Peyer's patch (tissue), 4 donors: ENCODE measurements at places on chromosomes 2 and 18. TPM values are rescaled to one million over a fixed set of nuclear protein-coding genes. Genes with fewer than 3 reads are reported as not detected.

Gene PIEZO2
- 5.0 TPM for total RNA-seq

- no peak for DNase-seq
- H3K27me3 ChIP-seq, result no peaks in the 10 kb centered on the region
- H3K4me1 ChIP-seq, result no peaks in the 10 kb centered on the region
- no peak overlapping the region for H3K4me3 ChIP-seq
Measured at GRCh38 chr2:124832521-124832920, 807.4 kb downstream of the CNTNAP5 start.

DNA sequence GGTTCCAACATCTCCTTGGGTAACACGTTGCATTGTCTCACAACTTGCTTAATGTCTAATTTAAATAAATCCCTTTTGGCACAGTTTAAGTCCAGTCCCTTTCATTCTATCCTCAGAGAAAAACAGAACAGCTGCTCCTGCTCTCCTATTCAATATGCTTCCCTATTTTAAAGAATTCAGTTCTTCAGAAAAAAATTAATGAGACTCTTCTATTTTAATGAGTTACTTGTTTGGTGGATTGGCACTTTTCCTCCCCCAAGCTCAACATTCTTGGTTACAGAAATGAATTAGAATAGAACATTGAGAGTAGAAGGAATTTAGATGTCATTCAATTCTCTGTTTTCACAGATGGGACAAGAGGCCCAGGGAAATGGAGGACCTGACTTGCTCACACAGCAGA, 116.9 kb upstream of the ATP8B1 start:
- no peaks in the 10 kb centered on the region for H3K4me1 ChIP-seq
- no peak overlapping the region for H3K27ac ChIP-seq
- no peaks in the 10 kb centered on the region for H3K27me3 ChIP-seq
- H3K36me3 ChIP-seq, result no peaks in the 10 kb centered on the region
- no peak for DNase-seq

GRCh38 chr2:226892729-226893128, 56.9 kb downstream of the RHBDD1 start:
- H3K4me1 ChIP-seq, result no peaks in the 10 kb centered on the region
- H3K27ac ChIP-seq, result no peak overlapping the region
- no peak overlapping the region for H3K4me3 ChIP-seq
- no peaks in the 10 kb centered on the region for H3K27me3 ChIP-seq
- no peak for DNase-seq

Gene NCKAP5
- total RNA-seq, result 9.1 TPM
